Activated T-helper 1 cell treated with anti-CD3 and anti-CD28 coated beads, Interleukin-2, amount 50 U/mL, for 16 hours (primary cell): ENCODE measurements at places on chromosomes 5 and 9.

DNA sequence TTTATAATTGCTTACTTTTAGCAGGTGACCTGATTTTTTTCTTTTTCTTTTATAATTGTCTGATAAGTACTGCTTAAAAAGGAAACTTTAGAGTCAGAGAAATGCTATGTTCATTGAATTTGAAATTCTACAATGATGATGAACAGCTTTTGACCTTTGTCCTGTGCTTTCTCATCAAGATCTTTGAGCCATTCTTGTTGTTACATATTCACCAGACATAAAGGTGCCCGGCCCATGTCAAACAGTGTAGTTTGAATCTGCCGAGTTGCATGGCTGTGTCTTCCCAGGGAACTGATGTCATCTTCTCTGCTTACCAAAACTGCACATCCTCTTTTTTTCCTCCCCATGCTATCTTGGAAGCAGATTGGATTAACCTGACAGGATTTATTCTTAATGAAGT is 163.6 kb downstream of the LRRC70 start:
- no peak for DNase-seq

DNA sequence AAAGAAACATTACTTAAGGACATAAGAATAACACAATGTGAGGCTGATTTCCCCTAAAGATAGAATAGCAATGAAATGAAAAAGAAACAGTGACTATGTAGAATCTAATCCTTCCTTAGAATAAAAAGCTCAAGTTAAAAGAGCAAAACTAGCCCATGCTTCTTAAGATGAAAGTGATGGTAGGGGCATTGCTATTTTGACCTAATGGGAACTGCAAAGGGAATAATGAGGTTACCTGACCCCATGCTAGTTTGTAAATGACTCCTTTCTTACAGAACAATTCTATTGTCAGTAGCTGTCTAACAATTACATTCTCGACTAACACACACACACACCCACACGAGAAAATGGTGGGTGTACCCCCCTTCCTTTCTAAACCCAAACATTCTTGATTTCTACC is 575.8 kb downstream of the CSNK1G3 start:
- DNase-seq = no peak

DNA sequence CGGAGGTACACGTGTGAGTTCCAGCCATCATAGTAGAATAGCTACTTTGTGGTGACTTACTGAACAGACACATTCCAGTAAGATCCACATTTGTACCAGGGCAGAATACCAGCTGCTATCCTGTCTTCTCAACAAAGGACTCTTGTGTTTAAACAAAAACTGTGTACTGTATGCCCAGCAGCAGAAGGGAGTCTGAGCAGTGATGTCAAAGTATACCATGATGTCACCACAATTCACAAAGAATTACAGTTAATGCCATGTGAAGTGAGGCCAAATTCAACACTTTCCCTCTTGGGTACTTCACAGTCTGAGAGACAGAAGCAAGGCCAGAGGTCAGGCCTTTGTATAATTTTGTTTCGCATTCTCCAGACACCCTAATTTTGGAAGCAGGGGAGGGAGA is 137.0 kb downstream of the ADAMTSL1 start:
- no peak for DNase-seq

- no peak for DNase-seq
These were observed 48.0 kb downstream of the ELL2 start for GRCh38 chr5:95913663-95914062.

- no peak for DNase-seq
These were observed 36.0 kb upstream of the FBN2 start for GRCh38 chr5:128574041-128574440.

DNA sequence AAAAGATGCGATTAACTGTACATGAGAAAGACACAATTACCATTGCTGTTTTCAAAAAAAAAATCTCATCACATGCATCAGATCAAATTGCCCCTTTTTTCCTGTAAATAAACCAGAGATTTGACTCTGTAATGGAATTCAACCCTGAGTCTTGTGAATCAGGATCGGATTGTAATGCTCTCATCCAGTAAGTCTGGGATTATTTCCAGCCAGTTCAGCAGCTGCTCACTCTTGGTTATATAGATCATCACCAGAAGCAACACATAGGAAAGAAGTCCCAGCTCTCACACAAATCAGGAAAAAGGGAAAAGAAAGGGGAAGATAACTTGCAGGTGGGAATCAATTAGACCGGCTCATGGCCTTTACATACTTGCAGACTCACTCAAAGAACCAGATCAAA is 97.8 kb upstream of the SPOCK1 start:
- DNase-seq = no peak

DNA sequence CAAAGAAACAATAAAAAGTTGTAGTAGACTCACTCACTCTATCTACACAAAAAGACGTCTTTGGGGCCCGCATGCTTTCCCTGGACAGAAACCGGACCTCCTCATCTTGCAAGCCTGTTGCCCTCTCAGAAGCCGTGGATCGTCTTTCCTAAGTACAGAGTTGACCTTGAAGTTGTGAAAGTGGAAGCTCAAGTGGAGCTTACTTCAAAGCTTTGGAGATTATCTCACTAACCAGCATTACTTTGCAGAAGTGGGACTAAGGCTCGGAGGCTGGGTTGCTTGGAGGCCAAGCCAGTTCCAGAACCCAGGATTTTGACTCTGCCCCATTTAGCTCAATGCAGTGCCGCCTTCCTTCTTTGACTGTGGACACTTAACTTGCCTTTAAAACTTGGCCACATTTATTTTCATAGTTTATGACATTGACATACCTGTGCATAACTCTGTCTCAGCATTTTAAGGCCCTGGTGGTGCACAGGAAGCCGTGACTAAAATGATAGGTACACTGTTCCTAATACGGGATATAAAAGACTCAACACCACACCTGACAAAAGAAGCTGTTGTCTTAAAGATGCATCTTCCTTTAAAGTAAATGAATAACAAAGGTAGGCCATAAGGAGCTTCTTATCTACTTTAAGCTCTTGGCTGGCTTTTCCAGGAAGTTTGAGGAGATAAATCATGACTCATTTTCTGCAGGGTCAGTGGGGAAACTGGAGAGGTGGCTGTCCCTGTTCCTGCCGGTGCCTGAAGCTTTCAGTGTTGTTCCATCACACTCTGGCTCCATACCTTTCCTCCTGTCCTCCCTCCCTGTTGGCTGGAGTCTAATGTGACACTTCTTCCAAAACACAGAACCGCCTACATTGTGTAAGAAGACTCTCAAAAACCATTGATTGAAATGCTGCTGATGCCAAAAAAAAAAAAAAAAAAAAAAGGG is 10.7 kb downstream of the SLC25A25 start:
- DNase-seq = no peak

GRCh38 chr9:95078939-95079338 is 238.6 kb downstream of the FANCC start:
- no peak for DNase-seq

DNA sequence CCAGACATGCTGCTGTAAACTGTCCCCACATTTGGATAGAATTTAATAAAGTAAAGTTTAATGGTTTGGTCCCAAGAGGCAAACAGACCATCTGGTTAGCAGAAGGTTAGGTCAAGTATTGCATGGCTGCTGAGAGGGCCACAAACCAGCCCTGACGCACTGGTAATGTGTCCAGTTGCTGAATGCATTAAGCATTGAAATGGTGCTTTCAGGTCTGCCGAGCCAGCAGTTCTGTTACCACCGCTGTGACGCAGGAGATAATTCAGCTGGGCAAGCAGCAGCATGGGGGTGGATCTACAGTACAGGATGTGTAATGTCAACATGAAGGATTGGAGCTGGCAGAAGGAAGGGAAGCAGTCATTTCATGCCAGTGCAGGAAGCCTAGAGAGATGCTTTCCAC is 16.0 kb downstream of the ZNF462 start:
- DNase-seq = no peak

GRCh38 chr9:83701769-83702168 is 6.0 kb downstream of the UBQLN1 start:
- no peak for DNase-seq

- DNase-seq = peak; percentile 10
These were observed 9.9 kb downstream of the PTCH1 start for GRCh38 chr9:95506678-95507463.

DNA sequence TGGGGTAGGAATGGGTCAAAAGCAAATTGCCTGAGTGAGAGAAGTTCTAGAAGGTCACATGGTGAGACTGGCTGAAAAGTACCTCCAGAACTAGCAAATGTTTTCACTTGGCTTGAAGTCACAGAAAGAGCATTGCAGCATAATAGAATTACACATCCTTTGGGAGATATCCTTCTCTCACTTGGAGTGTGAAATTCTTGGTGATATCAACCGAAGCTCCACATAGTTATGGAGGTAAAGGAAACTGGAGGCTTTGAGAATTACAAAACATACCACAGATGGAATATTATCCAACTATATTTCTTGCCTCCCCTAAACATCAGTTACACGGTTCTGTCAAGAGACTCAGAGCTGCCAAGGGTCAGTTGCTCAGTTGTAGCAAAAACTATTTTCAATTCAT is 182.4 kb downstream of the SEMA5A start:
- no peak for DNase-seq

- DNase-seq = no peak
These were observed 24.4 kb upstream of the FIBCD1 start for GRCh38 chr9:130963337-130963908.

DNA sequence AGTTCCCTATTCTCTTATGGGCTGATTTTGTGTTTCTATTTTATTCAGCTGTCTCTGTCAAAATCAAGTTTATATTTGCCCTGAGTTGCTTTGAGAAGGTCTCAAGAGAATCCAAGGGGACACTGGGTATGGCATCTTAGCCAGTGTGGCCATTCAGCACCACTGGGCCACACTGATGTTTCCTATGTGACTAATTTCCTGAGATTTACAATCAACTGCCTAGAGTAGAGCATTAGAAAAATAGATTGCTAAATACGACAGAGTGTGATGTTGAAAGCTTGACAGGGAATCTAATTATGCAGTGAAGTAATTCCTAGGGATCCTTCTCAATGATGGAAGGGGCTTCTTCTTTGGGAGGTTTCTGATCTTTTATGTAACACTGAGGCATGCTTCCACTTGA is 141.7 kb downstream of the SV2C start:
- no peak for DNase-seq

- DNase-seq = no peak
These were observed 12.5 kb downstream of the SMARCA2 start for GRCh38 chr9:2027543-2028160.

GRCh38 chr9:136048560-136049411 is 46.3 kb downstream of the NACC2 start:
- DNase-seq = no peak

- no peak for DNase-seq
These were observed 17.1 kb downstream of the VPS13A start for GRCh38 chr9:77194423-77194822.

GRCh38 chr9:95876595-95876994 is 1.1 kb downstream of the ERCC6L2 start:
- no peak for DNase-seq

GRCh38 chr5:142441616-142442015 is 116.8 kb upstream of the SPRY4 start:
- no peak for DNase-seq

GRCh38 chr5:30040488-30041118 is 1152.9 kb upstream of the CDH6 start:
- no peak for DNase-seq

- no peak for DNase-seq
These were observed 1.9 kb upstream of the SNAPC3 start for GRCh38 chr9:15420796-15421195.

- no peak for DNase-seq
These were observed 24.7 kb downstream of the PSIP1 start for GRCh38 chr9:15485836-15486666.

DNA sequence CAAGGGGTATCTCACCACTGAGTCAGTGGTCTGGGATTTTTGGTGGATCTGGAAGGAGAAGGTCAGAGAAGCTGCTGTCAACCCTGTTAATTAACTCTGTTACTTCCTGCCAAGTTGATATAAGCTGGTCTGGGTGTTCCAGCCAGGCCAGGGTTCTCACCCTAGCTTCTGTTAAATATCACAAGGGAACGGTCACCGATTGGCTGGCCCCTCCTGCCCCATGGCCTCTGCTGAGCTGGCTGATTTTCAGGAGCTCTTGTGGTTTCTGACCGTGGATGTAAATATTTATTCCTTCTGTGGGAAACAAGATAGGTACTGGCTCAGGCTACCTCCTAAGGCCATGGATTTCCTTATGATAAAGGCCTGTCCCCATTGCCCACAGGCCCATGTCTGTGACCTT is 1.0 kb downstream of the ADAMTS13 start:
- DNase-seq = no peak

- DNase-seq = no peak
These were observed 11.5 kb downstream of the IGFBPL1 start for GRCh38 chr9:38412751-38413150.

DNA sequence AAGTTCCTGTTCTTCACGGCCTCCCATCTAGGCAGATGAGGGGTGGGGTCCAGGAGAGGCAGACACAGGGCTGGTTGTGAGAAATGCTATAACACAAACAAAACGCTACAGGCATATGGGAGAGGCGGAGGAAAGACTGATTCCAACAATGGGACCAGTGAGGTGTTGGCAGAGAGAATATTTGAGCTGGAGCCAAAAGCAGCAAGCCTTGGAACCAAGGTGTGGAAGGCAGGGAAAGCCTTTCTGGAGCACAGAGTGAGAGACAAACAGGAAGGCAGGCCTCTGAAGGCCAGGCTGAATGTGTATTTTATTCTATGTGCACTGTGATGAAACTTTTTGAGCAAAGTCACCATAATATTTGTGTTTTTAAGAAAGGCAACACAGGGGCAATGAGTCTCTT is 2.9 kb downstream of the ATPSCKMT start:
- no peak for DNase-seq

DNA sequence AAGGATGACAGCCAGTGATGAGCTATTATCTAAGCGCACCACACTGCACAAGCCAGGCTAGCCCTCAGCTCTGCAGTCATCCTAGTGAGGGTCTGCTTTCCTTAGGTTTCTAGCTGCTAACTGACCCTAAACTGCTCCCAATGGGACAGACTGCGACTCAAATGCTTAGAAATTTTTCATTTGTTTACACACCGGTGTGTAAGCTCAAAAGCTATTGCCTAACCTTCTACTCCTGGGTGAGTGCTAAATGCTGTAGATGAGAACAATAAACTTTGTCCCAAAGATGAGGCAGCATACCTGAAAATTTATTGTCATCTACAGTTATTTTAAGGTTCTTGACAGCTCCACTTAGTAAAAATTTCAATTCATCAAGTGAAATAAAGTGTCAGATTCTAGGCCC is 311.4 kb downstream of the TMEM167A start:
- DNase-seq = no peak

DNA sequence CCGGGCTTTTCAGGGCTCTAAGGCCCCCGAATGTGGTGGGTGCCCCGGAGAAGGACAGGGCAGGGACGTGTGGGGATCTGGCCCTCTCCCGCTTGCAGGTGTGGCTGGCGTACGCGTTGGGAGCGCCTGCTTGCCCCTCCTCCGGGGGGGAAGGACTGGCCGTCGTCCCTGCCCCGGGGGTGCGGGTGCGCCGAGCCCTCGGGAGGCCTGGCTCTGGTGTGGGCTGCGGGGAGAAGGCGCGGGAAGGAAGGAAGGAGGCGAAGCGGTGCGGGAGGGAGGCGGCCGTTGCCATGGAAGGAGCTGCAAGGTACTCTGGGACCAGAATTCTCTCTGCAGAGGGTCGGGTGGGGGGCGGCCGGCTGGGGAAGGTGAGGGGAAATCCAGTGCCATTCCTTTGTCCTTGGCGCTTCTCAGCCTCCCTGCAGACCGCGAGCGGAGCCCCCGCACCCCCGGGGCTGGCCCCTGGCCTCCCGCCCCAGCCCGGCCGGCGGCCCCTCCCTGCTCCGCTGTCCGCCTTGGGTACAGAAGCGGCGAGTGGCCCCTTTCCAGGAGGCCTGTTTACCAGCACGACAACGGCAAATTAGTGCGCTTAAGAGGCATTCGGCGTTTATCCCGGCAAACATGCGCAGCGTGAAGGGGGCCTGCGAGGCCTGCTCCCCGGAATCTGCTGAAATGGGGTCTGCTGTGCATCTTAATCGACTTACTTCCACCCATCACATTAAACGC is 67.1 kb upstream of the UNC5A start:
- DNase-seq = no peak
